Uterine smooth muscle cell (primary cell): ENCODE measurements at places on chromosomes 16 and 17. TPM values are rescaled to one million over a fixed set of nuclear protein-coding genes. Genes with fewer than 3 reads are reported as not detected.

Gene KRTAP16-1
- not detected in 2 replicates for total RNA-seq

Gene WFIKKN1
- total RNA-seq, result 0.25 and 0.33 TPM in 2 replicates

Gene RAC3
- total RNA-seq, result 7.4 and 9.0 TPM in 2 replicates

Gene SNAI3
- total RNA-seq, result 0.11 and 0.12 TPM in 2 replicates

Gene ALOX15
- not detected in 2 replicates for total RNA-seq

Gene MYCBPAP
- total RNA-seq, result 1.7 and 2.0 TPM in 2 replicates

Gene GEMIN4
- total RNA-seq, result 9.7 and 16.3 TPM in 2 replicates

Gene TBC1D3B
- 0.77 and 2.5 TPM in 2 replicates for total RNA-seq

Gene PLK1
- total RNA-seq, result 16.6 and 49.4 TPM in 2 replicates
